ENCODE measurements at places on chromosomes 11 and 22. TPM values are rescaled to one million over a fixed set of nuclear protein-coding genes. Genes with fewer than 3 reads are reported as not detected.

DNA sequence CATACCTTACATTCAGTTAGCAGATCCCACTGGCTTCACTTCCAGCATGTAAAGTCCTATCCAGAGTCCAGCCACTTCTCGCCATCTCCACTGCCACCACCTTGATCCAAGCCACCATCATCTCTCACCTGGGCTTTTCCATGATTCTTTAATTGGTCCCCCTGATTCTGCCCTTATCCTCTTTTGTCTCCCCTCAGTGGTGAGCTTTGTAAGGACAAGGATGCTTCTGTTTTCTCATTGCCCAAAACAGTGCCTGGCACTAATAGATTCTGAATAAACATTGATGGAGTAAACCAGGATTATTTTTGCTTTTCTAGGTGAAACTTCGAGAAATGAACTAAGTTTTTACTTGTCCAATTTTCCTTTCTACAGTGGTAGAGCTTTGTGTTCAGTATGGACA lies 4.4 kb downstream of the POLA2 start:
- DNase-seq, result peak; percentile 36

GRCh38 chr11:87908086-87908485 lies 267.2 kb downstream of the RAB38 start:
- DNase-seq, result no peak

GRCh38 chr11:91625495-91625894 lies 599.1 kb upstream of the FAT3 start:
- DNase-seq, result no peak

C11orf97 gene
- total RNA-seq, result not detected

KIRREL3 gene
- total RNA-seq, result not detected

TIMM10 gene
- 97.7 TPM for total RNA-seq

GRCh38 chr11:45083544-45084087 lies 62.8 kb upstream of the PRDM11 start:
- DNase-seq, result no peak

- DNase-seq, result no peak
Measured at GRCh38 chr11:71300187-71300586, 47.8 kb upstream of the SHANK2 start.

GUCY1A2 gene
- not detected for total RNA-seq

NLRP14 gene
- not detected for total RNA-seq

WT1 gene
- total RNA-seq, result not detected

DNA sequence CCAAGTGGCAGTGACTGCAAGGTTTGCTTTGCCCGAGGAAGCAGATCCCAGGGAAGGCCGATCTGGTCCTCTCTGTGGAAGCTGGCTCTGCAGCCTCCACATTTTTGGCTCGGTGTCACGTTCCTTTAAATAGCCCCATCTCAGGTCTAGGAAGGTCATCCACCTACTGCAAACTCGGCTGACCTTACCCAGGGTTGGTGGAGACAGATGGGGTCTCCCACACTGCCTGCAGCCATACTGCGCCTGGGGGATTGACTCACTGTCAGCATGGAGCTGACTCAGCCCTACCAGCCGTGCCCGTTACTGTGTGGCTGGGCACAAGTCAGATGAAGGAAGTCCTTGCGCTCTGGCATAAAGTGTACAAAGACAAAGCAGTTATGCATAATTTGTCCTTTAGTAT lies 16.9 kb downstream of the CDPF1 start:
- DNase-seq, result no peak

- DNase-seq, result no peak
Measured at GRCh38 chr11:78429209-78429608, 11.6 kb upstream of the GAB2 start.

- DNase-seq, result peak; percentile 43
Measured at GRCh38 chr11:128692753-128693415, 988 bp upstream of the FLI1 start.

DNA sequence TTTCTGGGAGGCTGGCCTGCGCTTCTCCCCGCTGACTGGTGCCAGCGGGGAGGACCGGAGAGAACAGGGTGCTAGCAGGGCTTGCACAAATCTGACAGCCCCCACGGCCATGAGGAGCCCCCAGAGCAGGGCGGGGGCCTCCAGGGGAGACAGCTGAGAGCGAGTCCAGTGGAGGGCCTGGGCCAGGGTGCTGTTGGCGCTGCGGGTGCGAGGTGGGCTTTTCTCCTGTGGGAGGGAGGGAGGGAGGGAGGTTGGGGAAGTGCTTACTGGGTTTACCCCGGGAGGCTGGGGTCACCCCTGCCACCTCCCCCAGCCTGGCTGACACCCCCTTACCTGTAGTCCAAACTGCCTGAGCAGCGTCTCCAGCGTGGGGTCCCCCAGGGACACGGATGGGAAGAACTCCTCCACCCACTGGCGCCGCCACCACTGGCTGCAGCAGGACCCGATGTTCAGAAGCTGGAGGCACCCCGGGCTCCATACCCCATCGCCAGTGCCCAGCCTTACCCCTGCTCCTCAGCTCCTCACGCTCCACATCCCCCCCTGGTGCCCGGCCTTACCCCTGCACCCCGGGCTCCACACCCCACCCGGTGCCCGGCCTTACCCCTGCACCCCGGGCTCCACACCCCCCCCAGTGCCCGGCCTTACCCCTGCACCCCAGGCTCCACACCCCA lies 3.9 kb downstream of the LMF2 start:
- DNase-seq, result no peak

CTSW gene
- 22.9 TPM for total RNA-seq

- DNase-seq, result no peak
Measured at GRCh38 chr22:31635638-31636306, 26.2 kb downstream of the PISD start.

OR5F1 gene
- not detected for total RNA-seq

DNA sequence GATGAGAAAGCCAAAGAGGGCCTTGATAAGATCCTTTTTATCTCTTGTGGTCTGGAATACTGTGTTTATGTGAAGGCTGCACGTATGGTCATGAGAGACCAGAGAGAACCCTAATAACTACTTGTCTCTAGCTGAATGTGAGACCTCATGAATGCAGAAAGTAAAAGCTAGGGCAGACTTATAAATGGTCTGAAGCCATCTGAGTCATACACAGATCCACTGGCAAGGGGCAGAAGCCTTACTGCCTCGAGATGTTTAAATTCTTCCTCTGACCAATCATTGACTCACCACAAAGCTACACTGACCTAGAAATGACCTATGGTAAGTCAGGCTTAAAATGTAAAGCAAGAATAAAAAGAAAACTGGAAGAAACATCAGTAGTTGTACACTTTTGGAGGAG lies 22.7 kb upstream of the OR4B1 start:
- DNase-seq, result no peak

GRCh38 chr11:121688055-121688491 lies 235.3 kb upstream of the SORL1-AS1 start:
- DNase-seq, result no peak

DNA sequence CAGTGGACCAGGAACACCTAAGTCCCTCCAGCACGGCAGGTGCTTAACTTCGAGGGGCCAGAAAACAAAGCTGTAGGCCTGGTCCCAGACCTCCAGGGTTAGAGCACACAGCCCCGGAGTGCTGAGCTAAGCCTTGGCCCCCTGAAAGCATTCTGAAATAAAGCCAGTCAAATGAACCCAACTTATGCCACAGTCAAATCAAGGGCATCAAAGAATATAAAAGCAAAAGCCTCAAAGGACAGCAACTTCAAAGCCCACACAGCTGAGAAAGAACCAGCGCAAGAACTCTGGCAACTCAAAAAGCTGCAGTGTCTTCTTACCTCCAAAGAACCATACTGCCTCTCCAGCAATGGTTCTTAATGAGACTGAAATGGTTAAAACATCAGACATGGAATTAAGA lies 39.1 kb downstream of the TMEM123 start:
- no peak for DNase-seq

DNA sequence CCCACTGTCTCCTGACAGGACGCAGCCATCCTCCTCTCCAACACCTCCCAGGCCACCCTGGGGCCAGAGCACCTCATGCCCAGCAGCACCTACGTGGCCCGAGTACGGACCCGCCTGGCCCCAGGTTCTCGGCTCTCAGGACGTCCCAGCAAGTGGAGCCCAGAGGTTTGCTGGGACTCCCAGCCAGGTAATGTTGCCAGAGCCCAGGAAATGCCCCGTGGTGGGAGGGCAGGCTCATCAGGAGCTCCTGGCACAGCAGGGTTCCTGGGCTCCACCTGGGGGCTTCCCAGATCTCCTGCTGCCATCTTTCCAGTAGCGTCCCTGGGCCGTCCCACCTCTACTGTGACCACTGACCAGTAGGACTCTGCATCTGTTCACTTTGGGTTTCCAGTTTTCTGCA lies 16.2 kb downstream of the CSF2RB start:
- no peak for DNase-seq

DNA sequence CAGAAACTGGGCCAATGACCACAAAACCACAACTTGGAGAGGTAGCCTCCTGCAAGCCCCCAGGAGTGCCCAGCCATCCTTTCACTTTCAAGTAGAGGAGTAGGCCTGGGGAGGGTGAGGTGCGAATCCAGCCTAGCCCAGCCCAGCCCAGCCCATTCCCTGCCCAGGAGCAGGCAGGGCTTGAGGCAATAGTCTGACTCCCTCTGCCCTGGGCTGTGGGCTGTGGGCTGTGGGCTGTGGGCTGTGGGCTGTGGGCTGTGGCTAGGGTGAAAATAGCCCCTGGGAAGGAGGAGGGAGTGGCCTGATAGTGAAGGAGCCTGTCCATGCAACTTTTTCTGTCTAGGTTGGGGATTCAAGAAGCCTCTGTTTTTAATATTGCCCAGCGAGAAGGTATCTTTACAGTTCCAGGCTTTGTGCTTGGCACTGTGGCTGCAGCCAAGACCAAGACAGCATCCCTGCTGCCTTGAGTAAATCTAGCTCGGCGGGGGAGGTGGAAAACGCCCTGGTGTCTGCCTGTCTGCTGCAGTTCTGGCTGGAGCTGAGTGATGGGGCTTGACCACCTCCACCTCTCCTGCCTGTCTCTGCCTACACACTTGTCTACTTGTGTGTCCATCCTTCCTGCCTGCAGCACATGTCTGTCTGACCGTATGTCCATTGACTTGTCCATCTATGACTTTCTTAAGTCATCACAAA lies 40.7 kb downstream of the LMO1 start:
- DNase-seq, result no peak

- DNase-seq, result no peak
Measured at GRCh38 chr11:36598051-36598450, at the start of gene RAG2. Gene RAG2, minus strand, starts transcription at chr11:36598236. Its CDS starts 4,068 bp downstream, at chr11:36594168.

- DNase-seq, result no peak
Measured at GRCh38 chr11:60615497-60615896, 83.9 kb upstream of the MS4A8 start.

DNA sequence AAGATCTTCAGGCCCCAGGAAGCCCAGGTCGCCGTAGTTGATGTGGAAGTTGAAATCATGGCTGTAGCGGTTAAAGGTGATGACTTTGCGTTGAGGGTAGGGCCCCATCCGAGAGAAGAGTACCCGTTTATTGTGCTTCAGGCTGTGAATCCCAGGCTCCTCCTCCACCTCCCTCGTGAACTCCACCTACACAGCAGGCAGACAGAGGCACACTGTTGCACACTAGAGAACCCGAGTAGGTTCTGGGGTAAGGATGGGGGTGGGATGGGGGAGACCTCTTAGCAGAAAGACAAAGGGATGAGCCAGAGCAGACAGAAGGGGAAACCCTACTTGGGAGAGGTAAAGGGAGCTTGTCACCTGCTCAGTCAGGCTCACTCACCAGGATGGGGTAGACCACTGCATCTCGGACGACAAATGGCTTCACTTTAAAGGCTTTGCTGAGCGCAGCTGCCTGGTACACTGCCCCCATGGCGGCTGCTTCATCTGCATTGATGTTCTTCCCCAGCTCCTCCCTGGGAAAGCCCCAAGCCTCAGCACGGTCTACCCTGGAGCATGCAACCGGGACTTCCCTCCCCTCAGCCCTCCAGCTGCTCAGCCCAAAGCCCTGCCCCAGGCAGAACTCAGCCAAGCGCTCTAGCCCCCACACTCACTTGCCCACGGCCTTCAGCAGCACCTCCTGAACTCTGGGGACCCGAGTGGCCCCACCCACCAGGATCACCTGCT lies 5.4 kb downstream of the HYOU1 start:
- no peak for DNase-seq
